ENCODE measurements at places on chromosomes 16 and 17.

- no peak for DNase-seq
Measured at GRCh38 chr17:65918916-65919315, 273.0 kb downstream of the CEP112 start.

- no peak for DNase-seq
Measured at GRCh38 chr16:28846933-28847273, 755 bp upstream of the TUFM start.

DNA sequence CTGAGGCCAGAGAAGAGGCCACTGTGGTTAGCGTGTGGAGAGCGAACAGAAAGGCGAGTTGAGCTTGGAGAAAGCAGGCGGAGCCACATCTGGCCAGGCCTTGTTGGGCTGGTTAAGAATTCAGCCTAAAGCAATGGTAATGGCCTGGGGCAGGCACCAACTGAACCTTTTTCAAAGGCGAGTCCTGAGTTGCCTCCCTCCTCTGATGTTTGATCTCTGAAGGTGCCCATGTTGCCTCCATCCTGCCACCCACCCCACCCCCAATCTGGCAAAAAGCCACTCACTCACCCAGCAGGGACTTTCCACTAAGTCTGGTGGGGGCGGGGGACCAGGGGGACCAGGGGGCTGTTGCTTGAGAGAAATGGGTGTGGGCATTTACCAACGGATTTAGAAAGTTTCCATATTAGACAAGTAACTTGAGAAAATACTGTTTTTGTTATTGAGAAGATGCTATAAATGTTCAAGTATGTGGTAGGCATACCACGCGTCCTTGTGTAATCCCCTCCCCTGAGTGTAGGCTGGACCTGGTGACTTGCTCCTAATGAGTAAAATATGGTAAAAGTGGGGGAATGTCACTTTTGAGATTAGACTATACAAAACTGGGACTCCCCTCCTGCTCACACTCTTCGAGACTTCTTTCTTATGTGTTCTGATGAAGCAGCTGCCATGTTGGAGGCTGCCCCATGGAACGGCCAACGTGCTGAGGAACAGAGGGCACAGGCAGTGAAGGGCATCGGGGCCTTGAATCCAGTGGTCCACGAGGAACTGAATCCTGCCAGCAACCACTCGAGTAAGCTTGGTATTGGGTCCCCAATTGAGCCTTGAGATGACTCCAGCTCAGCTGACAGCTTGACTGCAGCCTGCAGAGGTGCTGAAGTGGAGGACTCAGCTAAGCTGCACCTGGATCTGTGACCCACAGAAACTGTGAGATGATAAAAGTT is 29.9 kb upstream of the TNS4 start:
- DNase-seq, result no peak

DNA sequence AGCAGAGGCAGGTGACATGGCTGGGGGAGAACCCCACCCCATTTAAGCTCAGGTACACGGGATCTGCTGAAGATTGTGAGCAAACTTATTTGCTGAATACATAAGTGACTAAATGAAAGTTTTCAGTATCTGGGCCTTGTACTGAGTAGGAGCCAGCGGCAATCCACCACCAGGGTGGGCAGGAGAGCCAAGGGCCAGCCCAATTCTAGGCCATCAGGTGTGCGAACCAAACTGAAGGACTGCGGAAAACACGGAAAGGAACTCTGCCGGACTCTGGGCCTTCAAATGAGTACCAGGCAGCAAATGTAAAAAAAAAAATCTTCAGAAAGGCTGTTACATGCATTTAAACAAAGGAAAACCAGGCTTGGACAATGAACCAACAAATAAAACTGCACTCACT is 19.7 kb downstream of the ARHGAP17 start:
- DNase-seq, result no peak

DNA sequence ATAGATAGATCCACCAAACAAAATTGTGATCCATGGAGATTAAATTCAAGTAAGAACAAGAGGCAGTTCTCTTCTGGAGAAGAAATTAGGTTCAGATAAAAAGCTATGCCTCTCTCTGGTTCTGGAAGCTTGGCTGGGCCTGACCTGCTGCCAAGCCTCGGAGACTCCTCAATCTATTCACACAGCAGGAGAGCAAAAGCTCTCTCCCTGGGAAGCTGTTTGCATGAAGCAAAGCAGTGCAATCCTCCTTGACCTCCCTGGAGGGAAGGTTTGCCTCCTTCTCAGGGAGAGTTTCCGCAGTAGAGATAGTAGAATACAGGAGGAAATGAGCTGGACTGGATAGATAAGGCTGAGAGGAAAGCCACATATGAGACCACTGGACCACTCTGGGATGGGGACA is 78.1 kb upstream of the GNAO1 start:
- DNase-seq, result no peak
